Stimulated activated CD4-positive, alpha-beta T cell treated with anti-CD3 and anti-CD28 coated beads, TNF-alpha, amount 100 ng/mL, for 4 hours (primary cell): ENCODE measurements at places on chromosomes 3 and 15.

GRCh38 chr15:99427668-99428361 is 138.0 kb upstream of the MEF2A start:
- no peak for DNase-seq

DNA sequence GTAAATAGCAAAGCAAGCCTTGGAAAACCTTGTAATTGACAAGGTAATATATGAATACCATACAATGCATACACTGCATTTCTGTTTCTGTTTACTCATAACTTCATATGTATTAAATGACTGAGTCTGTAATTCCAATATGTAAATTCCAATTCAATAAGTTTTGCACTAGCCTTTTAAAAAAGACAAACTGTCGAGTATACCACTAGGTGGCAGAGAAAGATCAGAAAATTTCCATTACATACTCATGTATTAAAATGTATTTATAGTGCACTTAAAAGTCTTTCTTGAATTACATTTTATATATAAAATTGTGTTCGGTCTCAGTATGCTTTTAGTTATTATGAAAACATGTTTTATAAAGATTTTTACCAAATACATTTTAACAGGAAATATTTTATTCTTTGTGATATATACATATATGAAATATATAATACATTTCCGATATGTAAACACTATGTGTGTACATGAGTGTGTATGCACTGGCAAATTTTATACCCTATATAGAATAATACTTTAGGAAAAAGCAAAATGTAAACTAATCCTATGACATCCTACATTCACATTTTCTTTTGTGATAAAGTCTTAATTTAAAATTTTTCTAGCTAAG is 216.8 kb downstream of the VGLL3 start:
- no peak for DNase-seq

DNA sequence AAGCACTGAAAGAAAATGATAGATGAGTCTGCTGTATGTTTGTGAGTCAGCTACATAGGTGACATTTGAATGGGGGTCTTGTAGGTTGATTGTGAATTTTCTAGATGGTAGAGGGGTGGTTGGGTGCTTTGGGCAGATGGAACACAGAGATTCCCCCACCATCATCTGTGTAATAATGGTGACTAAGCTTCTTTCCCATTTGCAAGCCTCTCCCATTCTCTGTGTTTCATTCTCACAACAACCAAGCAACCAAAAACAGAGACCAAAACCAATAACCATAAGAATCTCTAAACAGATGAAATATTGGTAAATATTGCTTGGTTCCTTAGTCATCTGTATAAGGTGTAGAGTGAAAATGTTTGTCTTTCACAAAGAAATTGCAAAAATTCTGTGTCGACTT is 17.8 kb upstream of the UTS2B start:
- DNase-seq, result no peak

DNA sequence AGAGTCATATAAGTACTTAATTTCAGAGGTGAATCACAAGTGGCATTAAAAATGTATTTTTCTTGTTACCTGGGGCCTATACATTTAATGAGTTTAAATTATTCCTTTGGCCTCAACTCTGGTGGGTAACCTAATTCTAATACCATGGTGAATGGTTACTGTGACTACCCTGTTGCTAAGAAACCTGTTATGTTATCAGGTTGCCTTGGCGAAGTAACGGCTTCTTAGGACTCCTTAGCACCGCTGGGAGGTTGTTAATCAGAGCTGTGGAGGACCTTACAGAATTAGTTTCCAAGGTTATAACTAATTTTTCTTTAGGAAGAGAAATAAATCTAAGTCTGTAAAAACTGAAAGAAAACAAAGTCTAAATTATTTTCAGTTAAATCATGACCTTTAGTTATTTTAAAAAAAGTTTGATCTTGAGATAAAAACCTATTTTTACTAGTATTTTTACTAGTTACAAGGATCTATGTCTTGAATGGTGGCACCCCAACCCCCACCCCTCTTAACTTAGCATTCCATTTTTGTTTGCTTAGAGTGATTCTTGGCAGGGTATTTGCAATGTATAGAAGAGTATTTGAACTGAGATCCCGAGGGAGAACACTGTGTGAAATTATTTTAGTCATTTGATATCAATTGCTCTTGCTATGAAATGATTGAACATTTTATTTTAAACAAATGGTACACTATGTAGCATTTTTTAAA is 155.5 kb downstream of the FNDC3B start:
- DNase-seq, result no peak

GRCh38 chr15:100464256-100464655 is 64.5 kb downstream of the CERS3 start:
- no peak for DNase-seq

GRCh38 chr3:182357928-182358327 is 435.4 kb upstream of the ATP11B start:
- no peak for DNase-seq

DNA sequence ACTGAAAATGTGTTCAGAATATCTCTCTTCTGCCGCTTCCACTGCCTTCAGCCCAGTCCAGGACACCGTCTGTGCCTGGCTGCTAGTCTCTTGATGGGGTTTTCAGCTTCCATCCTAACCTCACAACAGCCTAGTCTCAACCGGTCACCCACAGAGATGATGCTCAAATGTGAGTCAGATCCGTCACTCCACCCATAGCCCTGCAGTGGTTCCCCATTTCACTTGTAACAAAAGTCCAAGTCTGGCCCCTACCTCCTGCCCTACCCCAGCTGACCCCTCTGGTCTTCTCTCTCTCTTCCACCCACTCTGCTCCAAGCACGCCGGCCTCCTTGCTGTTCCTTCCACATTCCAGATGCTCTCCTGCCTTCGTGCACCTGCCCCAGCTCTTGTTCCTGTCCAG is 68.1 kb downstream of the PPARG start:
- no peak for DNase-seq

- DNase-seq, result no peak
Observed at GRCh38 chr3:125104639-125105038, 48.8 kb upstream of the HEG1 start.

GRCh38 chr3:29686889-29687592 is 406.2 kb downstream of the RBMS3 start:
- no peak for DNase-seq

DNA sequence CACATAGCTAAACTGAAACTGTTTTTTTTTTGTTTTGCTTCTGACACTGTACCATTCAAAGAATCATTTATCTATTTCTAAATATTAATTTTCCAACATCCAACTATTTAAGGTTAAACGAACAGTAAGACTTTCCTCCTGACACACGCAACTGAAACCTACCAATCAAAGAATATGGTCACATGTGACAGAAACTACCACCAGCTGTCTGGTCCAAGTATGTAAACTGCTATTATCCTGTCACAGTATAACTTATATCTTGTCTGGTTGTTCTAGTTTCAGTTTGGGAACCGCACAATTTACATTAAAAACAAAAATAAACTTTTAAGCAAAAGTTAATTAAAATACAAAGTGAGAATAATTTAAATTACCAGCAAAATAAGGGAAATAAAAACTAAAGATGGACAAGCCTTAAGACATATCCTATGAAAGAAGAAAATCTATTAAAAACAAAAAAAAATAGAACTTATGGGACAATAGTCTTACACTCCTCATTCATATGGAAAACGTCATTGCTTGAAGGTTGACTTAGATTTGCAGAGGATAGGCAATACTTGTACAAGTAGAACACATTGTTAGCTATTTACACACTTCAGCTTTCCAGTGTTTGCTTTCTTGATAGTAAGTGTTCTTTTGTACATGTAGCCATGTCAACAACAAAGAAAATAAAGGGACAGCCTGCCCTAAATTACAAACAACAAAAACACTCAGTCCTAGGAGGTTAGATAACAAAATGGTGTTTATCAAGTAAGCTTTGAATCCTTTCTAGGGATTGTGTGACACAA is 26.8 kb upstream of the CHRM5 start:
- DNase-seq, result no peak

DNA sequence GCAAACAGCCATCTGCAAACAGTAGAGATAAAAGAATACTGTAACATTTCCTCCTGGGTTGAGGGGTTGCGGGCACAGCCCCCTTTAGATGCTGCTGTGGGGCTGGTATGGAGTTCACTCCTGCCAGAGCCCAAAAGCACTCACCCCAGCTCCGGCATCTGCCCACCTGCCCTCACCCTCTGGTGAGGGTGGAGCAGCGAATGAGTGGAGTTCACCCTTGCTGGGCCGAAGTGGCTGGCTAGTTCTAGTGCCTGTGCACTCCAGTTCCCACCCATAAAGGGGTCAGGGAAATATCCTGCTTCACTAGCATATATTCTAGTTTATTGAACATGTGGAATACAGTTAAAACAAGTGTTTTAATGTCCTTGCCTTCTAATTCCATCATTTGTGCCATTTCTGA is 209.7 kb upstream of the SGO1 start:
- no peak for DNase-seq

GRCh38 chr3:67946436-67946835 is 292.0 kb upstream of the SUCLG2 start:
- DNase-seq, result no peak

DNA sequence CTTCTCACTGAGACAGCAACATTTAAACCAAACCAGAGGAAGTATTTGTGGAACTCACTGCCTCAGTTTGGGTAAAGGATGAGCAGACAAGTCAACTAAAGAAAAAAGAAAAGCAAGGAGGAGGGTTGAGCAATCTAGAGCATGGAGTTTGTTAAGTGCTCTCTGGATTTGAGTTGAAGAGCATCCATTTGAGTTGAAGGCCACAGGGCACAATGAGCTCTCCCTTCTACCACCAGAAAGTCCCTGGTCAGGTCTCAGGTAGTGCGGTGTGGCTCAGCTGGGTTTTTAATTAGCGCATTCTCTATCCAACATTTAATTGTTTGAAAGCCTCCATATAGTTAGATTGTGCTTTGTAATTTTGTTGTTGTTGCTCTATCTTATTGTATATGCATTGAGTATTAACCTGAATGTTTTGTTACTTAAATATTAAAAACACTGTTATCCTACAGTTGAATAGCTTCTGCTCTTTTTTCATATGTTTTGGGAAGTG is 23.3 kb downstream of the CLDN18 start:
- no peak for DNase-seq

DNA sequence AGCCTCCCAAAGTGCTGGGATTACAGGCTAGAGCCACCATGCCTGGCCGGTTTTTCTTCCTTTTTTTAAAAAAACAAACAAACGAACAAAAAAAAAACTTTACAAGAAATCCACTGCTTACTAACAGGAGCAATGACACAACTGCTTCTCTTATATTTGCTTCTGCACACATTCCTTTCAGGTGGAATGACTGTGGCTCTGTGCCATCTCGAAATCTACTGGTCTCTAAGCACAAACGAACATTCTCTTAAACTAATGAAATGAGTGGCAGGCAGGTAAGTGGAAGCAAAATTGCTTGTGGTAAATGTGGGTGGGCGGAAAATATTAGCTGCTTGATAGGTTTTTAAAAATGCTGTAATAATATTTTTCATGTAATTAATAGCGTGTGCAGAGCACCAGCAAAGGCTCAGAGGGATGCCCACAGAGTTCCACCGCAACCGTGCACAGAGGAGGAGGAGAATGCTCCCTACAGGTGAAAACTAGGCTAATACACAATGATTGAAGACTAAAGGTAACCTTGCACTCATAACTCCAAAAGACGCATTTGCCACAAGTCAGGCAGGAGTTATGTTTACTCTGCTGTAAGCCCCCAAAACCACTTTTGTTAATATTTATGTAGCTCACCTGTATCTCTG is 77.4 kb downstream of the LSAMP start:
- DNase-seq, result no peak

DNA sequence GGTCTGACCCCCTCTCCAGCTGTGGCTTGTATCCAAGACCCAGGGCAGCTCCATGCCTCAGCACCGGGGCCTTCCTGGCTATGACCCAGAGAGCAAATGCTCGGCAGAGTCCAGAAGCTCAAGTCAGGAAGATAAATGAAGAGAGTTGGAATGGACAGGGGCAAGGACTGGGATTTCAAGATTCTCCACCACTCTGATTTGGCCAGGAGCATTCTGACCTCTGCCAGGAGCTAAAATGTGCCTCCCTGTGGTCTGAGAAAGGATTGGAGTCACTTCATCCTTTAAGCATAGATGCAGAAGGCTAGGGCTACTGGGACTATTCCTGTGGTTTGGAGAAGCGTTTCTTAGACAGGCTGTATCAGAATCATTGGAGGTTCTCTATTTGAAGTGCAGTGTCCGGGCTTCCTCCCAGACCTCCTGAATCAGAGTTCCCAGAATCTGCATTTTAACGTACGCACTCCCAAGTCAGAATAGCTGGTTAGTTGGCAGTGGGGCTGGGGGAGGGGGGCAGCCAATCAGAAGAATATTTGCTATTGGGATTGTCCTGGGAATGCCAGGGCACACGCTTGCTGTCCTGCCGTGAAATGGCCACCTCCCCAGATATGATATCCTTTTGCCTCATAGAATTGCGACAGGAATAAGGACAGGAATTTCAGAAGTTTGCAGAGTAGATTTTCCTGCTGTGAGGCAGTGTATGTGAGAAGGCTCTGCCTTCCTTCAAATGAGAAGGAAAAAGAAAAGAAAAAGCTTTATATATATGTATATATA is 57.4 kb downstream of the HRH1 start:
- no peak for DNase-seq

DNA sequence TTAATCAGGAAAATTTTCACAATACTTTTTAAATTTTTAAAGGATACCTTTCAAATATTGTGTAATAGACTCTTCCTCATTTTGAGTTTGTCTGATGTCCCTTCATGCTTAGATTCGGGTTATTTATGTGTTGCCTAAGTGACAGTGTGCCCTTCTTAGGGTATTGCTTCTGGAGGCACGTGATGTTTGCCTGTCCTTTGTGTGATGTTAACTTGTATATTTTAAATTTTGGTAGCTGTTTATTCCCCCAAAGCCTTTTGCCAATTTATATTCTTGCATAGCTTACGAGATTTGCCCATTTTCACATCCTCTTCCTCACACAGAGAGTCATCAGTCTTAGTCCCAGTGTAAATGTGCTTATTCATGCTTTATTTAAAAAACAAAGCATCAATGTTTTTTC is 433.1 kb downstream of the EPHB1 start:
- no peak for DNase-seq

DNA sequence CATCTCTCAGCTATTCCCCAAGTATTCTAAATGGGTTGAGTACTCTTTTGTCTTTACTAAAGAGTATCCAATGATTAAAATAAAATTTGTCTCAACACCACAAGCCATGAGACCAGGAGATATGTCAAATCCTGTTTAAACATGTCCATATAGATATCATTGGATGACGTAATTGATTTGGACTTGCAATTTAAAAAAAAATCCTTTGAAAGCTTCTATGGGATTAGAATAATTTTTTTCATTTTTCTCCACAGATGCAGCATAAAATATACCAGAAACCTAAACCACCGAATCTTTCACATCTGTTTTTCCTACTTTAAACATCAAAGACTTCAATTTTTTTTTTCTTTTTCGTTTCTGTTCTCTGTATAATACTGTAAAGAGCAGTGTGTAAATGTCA is 1022.3 kb downstream of the EPHA3 start:
- DNase-seq, result no peak

DNA sequence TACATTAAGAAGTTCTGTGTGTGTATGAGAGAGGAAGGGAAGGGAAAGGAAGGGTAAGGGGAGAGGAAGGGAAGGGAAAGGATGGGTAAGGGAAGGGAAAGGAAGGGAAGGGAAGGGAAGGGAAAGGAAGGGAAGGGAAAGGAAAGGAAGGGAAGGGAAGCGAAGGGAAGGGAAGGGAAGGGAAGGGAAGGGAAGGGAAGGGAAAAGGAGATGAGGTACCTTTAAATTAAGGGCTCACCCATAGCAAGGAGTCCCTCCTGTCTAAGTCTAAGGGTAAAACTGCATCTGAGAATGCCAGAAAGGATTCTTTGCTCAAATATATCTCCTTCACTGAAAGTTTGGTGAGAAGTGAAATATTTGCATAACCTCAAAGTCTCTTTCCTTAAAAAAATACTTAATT is 572.1 kb upstream of the ADAMTS9 start:
- no peak for DNase-seq

GRCh38 chr3:178705925-178706324 is 169.7 kb downstream of the KCNMB2 start:
- DNase-seq, result no peak
